ENCODE measurements at places on chromosomes 12 and 14. TPM values are rescaled to one million over a fixed set of nuclear protein-coding genes. Genes with fewer than 3 reads are reported as not detected.

DNA sequence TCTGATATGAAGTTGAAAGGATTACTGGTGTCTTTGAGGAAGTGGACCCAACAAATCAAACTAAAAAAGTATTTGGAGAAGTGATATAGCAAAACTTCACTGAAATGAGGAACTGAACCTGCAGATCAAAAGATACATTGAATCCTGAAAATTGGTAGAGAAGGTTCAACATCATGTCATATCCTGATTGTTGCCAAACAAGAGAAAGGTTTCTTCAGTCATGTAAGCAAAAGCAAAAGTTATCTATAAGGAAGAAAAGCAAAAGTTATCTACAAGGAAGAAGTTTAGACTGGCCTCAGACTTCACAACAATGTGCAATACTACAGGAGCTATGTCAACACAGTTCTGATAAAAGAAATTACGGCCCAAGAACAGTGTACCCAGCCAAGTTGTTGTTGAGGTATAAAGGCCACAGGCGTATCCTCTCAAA lies 142.7 kb downstream of the RAD51B start:
- DNase-seq: no peak

- DNase-seq: no peak
These were observed 2.5 kb downstream of the USP44 start for GRCh38 chr12:95548539-95549391.

- DNase-seq: no peak
These were observed 347.9 kb downstream of the BCAT1 start for GRCh38 chr12:24600996-24601395.

GRCh38 chr12:100356644-100357223 lies at the start of gene SLC17A8:
Gene SLC17A8, plus strand, starts transcription at chr12:100357074. Its CDS starts 318 bp downstream, at chr12:100357392.
- no peak for DNase-seq

Gene SRGAP1
- 10.9 TPM for total RNA-seq

- DNase-seq: peak; percentile 38
These were observed 143.6 kb downstream of the PAWR start for GRCh38 chr12:79547044-79547734.

GRCh38 chr12:16002880-16003279 lies 91.7 kb downstream of the DERA start:
- DNase-seq: no peak

Gene UNC79
- not detected for total RNA-seq

Gene RASAL1
- total RNA-seq: 2.6 TPM

- DNase-seq: no peak
These were observed 189.6 kb upstream of the RPL10L start for GRCh38 chr14:46840944-46841720.

DNA sequence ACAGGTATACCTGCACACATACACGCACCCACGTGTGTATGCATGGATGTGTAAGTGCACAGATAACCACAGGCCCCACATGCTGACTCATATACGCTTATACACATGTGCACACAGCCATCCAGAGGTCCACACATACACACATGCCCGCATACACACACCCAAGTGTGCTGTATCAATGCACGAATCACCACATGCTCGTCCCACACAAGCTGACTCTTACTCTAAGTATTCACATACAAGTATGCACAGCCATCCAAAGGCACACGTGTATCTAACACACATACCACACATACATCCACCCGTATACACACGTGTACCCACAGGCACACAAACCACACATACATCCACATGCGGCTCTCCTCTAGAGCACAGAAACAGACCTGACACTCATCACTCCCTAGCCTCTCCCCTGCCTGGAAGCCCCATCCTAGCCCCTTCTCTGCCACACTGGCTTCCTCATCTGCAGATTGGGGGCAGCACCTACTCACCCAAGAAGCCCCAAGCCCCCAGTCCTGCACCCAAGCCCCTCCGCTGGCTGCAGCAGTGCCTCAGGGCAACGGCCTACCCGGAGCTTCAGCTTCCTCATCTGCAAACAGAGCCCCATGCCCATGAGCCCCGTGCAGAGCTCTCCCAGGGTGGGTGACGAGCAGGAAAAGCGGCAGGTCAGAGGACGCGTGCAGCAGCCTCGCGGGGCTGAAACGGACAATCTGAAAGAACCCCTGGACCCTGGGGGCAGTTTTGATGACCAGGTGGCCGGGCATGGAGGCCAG lies 105.4 kb downstream of the NCOR2 start:
- DNase-seq: no peak

DNA sequence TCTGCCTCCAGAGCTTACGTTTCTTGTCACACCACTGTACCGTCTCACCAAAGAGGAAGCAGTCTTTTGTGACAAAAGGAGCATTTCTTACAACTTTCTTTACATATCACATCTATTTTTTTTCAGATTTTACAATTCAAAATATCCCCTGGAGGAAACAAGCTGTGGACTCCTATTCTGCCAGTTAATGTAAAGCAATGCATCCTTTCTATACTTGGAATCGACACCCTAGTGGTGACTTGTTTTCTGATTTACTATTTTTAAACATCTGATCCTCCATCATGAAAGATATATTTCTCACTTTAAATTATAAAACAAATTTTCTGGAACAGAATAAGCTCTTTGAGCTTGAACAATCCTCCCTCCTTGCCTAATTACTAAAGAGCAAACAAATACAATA lies 34.8 kb downstream of the AICDA start:
- DNase-seq: no peak

GRCh38 chr12:54625598-54625997 lies 9.1 kb downstream of the LACRT start:
- no peak for DNase-seq

Gene KCNA1
- total RNA-seq: not detected

DNA sequence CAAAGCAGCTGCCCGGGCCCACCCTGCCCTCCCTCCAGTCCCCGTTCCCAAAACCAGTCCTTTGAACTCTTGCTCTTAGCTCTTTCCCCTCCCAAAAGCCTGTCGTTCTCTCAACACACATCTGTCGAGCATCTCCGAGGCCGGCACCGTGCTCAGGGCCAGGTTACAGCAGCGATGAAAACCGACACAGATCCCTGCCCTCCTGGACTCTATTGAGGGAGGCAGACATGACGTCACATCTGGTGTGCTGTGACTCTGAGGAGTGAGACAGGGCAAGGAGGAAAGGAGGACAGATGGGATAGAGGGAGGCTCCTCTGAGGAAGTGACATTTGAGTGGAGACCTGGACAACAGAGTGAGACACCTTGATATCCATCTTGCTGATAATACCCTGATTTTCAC lies 34.6 kb upstream of the PWP1 start:
- DNase-seq: no peak

DNA sequence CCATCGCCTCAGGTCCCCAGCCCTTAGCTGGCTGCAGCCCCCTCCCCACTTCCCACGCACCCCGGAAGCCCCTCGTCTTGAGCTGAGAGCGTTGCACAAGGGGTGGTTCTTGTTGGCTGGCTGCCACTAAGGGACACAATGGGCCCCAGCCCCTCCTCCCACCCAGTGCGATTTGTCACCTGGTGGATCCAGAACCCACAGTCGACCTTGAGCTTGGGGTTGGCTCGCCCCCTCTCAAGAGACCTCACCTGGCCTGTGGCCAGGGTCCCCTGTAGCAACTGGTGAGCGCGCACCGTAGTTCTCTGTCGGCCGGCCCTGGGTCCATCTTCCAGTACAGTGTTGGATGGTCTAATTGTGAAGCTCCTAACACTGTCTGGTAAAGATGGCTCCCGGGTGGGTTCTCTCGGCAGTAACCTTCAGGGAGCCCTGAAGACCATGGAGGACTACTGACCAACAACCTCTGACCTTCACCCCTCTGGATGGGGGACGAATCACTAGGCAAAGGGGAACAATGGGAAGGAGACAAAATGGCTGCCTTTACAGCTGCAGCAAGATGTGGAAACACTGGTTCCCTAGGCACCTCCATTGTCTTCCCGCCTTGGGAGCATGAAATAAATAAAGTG lies 6.6 kb downstream of the PHB2 start:
- no peak for DNase-seq

GRCh38 chr12:81077686-81078441 lies at the start of gene ACSS3:
Gene ACSS3, plus strand, starts transcription at chr12:81078079. Its CDS starts 42 bp downstream, at chr12:81078121.
- peak; percentile 63 for DNase-seq

DNA sequence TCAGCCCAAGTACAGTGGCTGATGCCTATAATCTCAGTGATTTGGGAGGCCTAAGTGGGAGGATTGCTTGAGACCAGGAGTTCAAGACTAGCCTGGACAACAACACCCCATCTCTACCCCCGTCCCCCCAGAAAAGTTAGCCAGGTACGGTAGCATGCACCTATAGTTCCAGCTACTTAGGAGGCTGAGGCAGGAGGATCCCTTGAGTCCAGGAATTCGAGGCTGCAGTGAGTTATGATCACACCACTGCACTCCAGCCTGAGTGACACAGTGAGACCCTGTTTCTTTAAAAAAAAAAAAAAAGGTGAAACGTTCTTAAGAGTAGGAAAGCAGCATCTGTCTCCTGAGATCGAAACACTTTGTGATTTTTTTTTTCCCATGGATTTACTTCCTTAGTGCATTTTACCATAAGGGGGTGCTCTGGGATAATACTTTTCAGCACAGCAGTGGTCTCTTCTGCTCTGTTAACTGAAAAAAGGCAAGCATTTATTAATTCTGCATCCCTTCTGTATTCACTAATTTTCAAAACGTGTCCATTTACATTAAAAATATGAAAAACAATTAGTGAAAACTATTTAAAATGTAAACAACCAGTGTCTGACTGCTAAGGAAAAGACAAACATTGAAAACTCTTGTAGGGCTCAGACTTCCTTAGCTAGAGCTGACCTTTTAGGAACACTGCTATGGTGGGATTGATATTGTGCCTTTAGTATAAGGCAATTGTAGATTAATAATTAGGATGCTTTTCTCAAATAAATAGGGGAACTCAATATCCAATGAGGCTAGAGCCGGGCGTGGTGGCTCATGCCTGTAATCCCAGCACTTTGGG lies 31.2 kb upstream of the USP44 start:
- DNase-seq: peak; percentile 40

Gene POTEG
- total RNA-seq: not detected

Gene DDX24
- 101 TPM for total RNA-seq

DNA sequence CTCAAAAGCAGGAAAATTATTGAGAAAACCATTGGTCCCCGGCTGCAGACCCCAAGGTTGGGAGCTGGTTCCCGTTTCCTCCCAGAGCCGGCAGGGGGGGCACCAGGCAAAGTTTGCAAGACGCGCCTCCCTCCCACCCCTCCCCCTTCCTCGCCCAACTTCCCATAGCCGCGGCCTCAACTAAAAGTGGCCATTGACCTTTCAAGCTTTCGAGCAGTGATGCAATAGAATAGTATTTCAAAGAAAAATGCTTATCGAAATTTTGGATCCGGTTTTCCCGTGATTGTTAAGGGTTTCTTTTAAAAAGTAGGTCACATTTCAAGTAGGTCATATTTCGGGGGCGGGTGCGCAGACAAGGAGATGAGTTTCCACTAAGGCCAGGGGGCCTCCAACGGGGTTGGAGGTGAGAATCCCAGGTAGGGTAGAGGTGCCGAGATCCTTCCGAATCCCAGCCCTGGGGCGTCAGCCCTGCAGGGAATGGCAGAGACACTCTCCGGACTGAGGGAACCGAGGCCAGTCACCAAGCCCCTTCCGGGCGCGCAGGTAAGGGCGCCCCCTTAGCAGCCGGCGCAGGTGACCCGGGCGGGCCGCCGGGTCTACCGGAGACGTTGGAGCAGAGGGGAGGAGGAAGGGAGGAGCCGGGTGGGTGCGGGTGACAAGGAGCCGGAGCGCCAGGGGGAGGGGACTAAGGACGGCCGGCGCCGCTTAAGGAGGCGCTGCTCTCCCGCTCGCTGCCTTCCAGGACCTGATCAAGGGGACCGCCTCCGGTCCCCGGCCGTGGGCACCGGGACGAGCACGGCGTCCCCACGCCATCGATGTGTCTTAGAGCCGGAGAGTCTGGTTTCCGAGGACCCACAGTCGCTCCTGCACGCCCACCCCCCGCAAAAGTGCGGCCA lies 2.6 kb upstream of the SOCS2 start:
- DNase-seq: peak; percentile 80

Gene PWP1
- 88.3 TPM for total RNA-seq

DNA sequence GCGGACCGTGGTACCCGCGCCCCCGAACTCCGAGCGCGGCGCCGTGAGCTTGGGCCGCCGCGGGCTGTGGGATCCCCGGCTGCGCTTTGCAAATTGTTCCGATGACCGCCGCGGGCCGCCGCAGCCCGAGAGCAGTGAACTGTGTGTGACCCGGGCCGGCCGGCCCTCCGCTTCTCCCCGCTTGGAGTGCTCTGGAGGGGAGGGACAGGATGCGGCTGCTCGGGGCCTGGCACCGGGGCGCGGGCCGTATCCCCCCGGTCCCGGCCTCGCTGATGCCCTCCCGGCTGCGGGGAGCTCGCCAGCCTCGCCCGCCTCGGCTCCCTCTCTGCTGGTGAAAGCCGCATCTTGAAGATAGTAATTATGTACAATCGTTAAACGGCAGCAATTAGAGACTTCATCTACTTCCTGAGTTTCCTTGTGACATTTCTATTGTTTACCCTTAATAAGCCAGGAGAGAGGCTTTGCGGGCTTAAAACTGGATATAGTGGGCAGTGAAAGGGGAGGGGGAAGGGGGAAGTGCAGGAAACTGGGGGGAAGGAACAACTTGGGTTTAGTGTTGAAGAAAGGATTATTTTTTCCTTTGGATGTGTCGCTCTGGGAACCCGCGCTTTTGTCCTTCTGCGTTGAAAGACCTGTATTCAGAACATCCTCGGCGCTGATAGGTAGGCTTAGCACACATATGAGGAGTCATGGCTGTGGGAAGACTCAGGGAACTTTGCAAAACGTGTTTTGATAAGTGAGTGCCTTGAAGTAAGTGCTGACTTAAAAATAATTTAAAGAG lies 1.2 kb downstream of the PELI2 start:
- peak; percentile 11 for DNase-seq

GRCh38 chr12:46492471-46493085 lies 120.0 kb upstream of the SLC38A2 start:
- DNase-seq: peak; percentile 91

Gene PRH1
- 4.0 TPM for total RNA-seq

Gene FOXM1
- total RNA-seq: 28.1 TPM

GRCh38 chr12:102888511-102888910 lies 28.5 kb downstream of the PAH start:
- DNase-seq: no peak

- DNase-seq: no peak
These were observed 118.1 kb upstream of the FOXN3 start for GRCh38 chr14:89534902-89535685.

DNA sequence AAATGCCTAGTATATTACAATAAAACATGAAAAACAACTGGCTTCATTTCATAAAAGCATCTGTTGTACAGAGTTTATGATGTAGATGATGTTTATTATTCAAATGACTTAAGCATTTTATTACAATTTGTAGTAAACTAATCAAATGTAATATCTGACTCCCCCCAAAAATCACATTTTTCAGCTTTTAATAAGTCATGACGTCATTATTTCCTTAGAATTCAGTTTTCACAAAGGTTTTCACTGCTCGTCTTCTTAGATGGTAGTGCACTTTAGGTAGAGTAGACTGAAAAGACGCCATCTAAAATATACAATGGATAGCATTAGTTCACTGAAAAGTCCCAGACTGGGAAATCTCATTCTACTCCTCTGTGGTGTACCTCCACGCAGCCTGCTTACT lies 181.5 kb downstream of the ACSS3 start:
- no peak for DNase-seq

GRCh38 chr12:19659501-19659900 lies 220.2 kb downstream of the AEBP2 start:
- DNase-seq: no peak

GRCh38 chr12:113477171-113477841 lies 5.6 kb upstream of the LHX5 start:
- DNase-seq: no peak

Data from NCI-H460 (cell line).